ENCODE measurements at places on chromosomes 5 and 9.
A peak's percentile ranks its signal among the peaks of the same experiment; 100 is the strongest.

DNA sequence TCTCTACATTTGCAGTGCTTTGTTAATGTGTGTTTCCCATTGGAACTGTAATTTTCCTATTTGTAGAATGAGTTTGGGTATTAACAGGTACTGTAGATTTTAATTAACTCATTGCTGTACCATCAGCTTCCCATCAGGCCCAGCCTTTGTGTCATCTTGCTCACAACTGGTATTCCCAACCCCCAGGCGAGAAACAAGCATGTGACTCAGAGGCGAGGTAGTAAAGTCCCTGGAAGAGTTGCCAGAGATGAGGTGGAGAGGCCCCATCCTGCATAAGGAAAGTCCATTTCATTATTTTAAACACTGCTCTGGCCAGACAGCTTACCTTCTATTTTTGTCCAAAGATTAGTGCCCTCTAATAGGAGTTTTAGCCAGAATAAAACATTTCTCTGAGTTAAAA, 29.9 kb downstream of the ADCY2 start:
- DNase-seq = no peak

DNA sequence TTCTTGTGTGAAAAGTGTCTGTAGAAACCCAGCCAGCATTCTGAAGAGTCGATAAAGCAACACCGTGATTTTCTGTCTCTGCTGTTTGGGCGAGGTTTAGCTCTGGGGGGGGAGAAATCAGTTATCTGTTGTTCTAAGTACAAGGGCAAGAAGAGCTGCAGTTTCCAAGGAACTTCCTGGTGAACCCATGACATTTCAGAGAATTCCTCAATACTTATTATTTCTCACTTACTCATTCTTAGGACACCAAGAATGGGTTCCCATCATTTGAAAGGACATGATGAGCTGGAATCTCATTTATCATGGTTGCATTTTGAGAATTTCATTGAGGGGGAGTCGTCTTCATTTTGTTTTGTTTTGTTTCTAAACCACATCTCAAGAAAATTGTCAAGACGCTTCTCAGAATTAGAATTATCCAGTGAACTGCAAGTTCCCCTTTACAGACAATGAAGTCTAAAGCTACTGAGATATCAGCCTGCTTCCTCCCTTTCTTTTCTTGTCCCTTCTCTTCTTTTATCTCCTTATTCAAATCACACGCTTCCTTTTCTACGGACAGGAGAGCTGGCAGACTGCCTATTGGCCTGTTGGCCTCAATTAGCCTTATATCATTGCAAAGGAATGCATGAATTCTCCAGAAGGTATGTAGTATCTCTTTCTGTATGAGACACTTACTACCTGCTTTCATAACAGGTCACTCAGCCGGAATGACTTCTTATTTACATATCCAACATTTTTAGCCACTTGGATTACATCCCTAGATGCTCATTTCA, 53.7 kb downstream of the ZNF462 start:
- DNase-seq = no peak

DNA sequence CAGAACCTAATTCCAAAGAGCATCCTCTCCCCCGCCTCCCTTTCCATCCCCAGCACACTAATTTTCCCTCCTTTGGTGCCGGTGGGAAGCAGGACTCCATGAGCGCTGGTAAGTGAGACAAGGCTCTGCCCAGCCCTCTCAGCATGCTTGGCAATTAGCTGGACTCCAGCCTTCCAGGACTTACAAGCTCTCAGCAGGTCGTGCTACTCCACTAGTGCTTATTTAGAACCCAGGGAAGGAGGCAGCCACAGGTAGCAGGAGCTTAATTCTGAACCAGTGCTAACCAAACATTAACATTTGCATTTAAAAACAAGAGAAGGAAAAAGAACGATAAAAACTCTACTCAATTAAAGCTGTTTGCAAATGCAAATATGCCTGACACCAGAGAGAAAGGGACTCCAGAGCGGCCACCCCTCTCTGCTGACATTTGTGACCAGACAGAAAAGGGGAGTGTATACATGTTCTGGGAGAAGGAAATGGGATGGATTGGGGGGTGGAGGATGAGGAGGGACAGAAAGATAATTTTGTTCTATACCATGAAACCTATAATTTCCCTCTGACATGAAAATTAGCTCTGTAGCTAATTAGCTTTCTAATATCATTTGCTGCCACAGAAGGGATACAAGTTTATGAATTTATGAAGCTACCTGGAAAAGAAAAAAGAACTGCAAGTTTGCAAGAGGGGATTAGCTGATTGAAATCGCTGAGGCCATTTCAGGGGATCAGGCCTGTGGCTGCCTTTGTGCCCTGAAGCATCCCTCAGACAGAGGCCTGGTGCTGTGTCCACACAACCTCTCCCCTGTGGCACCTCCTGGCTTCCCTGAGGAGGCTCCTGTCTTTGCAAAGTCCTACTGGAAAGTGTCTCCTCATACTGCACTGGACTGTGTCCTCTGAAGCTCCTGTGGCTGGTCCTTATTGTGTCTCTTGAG, 266.3 kb downstream of the SEC61B start:
- DNase-seq = peak; percentile 19

DNA sequence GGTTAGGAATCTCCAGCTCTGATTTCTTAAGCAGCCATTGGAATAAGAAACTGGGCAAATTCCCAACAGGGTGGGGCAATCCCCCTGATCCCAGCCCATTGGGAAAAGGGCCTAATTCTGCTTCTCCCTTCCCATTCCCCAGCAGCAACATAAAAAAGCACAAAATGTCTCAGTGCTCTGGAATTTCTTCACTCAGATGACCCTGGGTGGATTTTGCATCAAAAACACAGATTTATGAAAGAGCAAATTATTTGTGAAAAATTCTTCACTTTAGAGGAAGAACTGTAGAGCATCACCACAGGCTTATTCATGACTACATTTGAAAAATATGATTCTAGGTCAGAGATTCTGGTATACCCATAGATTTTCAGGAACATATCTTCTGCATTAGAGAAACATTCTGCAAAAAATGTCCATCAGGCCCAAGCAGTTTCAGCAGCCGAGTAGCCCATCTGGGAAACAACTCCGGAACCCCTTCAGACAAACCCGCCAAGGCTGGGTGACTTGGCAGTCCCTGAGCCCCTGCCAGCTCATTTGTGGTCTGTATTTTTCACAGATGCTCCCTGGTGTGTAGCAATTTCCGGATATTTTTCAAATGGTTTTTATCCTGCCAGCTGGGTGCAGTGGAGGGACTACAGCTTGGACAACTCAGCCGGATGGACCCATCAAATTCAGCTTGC, 102.1 kb upstream of the RANBP3L start:
- DNase-seq = no peak

DNA sequence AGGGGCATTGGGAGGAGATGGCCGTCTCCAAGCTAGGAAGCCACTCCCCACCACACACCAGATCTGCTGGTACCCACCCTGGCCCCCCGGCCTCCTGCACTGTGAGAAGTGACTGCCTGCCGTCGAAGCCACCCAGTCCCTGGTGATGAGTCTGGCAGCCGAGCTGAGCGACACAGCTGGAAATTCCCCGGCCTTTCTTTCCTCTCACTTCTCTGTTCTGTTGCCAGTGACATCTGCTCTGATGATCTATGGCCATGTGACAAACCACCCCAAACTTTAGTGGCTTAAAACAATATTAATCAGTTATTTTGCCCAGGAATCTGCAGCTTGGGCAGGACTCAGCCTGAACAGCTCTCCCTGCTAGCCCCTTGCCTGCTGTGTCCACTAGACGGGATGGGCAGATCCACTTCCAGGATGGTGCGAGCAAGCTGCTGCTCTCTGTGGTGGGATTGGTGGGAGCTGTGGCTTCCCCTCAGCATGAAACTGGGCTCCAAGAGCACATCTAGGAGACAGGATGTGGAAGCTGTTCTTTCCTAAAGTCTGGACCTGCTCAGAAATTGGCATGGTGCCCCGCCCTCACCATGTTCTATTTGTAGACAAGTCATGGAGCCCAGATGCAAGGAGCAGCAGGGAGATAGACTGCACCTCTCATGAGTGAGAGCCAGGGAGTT, 211.2 kb downstream of the GADD45G start:
- no peak for DNase-seq

- no peak for DNase-seq
Measured at GRCh38 chr5:61330341-61330844, 1.7 kb upstream of the ZSWIM6 start.

DNA sequence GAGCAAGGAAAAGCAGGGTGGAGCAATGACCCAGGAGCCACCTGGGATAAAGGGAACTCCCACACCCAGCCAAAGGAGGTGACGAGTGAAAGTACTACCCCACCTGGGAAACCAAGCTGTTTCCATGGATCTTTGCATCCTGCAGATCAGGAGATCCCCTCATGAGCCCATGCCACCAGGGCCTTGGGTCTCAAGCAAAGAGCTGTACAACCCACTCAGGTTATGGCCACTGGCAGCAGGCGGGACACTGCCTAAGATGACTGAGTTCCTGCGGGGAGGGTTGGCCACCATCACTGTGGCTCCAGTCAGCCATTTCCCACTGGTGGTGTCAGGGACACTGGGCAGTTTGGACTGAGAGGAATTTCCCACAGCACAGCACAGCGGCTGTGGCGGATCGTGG, 225.7 kb downstream of the CDH9 start:
- no peak for DNase-seq

GRCh38 chr9:82922686-82923085, 140.3 kb downstream of the RASEF start:
- no peak for DNase-seq

DNA sequence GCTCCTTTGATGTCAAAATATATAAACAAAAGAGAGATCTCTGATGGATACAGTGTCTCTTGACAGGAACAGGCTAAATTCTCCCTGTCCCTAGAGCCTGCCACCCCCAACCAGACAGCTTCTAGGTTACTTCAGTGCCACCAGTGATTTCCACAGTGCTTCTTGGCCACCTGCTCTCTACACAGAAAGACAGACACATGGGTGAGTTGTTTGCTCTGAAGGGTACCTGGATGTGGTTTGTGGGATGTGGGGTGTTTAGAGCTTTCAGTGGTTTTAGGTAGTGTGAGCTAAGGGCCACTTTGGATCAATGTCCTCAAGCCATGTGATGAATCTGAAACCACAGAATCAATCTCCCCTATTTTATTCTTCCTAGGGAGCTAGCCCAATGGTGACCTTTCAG, 125.4 kb downstream of the ANKRD18B start:
- DNase-seq = no peak

DNA sequence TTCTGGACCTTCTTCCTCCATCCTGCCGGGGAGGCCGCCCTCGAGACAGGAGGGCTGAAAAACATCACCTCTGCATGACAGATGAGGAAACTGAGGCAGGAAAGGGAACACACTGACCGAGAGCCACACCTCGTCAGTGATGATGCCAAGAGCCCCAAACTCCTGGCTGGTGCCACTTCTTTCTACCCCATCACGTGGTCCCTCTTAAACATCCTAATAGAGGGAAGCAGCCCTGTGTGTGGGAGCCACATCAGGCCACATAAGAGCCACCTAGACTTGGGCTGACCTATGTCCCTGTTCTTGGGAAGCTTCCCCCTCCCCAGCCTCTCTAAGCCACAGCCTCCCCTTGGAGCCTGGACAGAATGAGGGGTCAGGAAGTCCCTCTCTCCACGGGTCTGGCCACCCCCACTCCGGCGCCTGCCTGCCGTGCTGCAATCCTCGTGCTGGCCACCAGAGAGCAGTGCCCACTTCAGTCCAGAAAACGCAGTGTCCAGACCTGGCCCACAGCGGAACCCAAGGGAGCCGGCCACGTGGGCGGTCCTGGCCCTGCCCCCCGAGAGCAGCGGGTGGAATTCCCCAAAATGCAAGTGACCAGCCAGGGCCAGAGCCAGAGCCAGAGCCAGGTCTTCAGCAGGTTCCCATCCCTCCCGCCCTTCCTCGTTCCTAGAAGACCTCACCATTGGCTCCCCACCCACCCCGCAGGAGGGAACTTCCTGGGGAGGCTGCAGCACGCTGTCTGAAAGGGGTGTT, 54.7 kb upstream of the SARDH start:
- no peak for DNase-seq
